ENCODE measurements at places on chromosomes 2 and 18. TPM values are rescaled to one million over a fixed set of nuclear protein-coding genes. Genes with fewer than 3 reads are reported as not detected.

The AQP12B gene
- not detected for total RNA-seq

The SCYGR8 gene
- not detected for total RNA-seq

The RNF103 gene
- 16.2 TPM for total RNA-seq

The RHBDD1 gene
- total RNA-seq = 22.8 TPM

The ALPG gene
- total RNA-seq = not detected

The ZNF142 gene
- 7.7 TPM for total RNA-seq

The MSGN1 gene
- total RNA-seq = not detected

The MAP3K19 gene
- not detected for total RNA-seq

The SIX3 gene
- not detected for total RNA-seq

The UGT1A6 gene
- 0.09 TPM for total RNA-seq

The TEX51 gene
- not detected for total RNA-seq

The TET3 gene
- total RNA-seq = 2.1 TPM

The LRRC30 gene
- total RNA-seq = not detected

The COL4A4 gene
- total RNA-seq = 0.14 TPM

The BMP10 gene
- not detected for total RNA-seq

The OSBPL6 gene
- 1.1 TPM for total RNA-seq

The MLPH gene
- 12.2 TPM for total RNA-seq

The IL36RN gene
- total RNA-seq = 0.09 TPM

The DSG1 gene
- total RNA-seq = not detected

The PIK3C3 gene
- total RNA-seq = 55.2 TPM

The GAL3ST2 gene
- 0.18 TPM for total RNA-seq

The TMEM150A gene
- total RNA-seq = 11.1 TPM
